HuH-7 (cell line): ENCODE measurements at places on chromosomes 1 and 21.

DNA sequence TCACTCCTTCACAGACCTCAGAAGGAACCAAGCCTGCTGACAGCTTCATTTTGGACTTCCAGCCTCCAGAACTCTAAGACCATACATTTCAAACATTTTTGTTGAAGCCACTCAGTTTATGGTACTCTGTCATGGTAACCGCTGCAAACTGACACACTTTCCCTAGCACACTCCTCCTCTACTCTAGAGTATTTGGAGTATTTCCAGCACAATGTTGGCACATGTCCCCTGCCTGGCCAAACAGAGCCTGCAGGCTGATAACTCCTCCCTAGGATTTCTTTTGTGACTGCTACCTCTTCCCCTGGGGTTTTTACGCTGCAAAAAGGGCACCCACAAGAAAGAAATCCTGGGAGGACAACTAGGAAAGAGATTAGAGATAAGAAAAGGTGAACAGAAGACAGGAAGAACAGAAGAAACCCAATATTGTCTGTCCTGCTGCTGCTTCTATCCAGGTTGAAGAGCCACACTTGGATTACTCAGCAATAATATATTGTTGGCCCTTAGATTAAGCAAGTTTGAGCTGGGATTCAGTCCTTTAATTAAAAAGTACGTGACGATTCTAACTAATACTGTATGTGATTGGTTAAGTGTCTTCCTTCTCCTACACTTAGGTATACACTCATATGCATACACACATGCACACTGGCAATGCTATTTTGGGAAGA is 844.1 kb downstream of the LTN1 start:
- DNase-seq: no peak

- no peak for DNase-seq
These were observed 19.7 kb upstream of the ATP6V1G3 start for GRCh38 chr1:198560161-198560560.

DNA sequence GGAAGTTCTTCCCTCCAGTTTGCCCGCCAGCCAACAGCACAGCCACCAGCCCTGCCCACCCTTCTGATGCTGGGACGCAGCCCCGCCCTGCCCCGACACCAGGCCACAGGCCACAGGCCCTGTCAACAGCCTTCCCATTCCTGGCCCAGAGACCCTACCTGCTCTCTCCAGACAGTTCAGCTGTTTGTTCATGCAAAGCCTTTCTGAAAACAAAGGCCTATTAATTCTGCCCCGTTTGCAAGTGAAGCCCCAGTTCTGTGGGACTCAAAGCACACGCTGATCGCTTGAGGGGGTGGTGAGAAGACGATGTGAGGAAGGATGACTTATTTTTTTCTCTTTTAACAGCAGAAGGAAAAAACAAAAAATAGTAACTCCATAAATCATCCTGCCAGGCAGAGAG is 55.4 kb upstream of the KIF26B start:
- DNase-seq: no peak

- DNase-seq: peak; percentile 88
These were observed 12.3 kb downstream of the CLCNKB start for GRCh38 chr1:16055613-16056520.

GRCh38 chr1:103779932-103780331 is 30.2 kb downstream of the AMY1C start:
- DNase-seq: no peak

GRCh38 chr1:167893798-167894197 is 20.1 kb downstream of the ADCY10 start:
- DNase-seq: no peak

GRCh38 chr1:8629241-8630091 is 188.0 kb downstream of the RERE start:
- no peak for DNase-seq
